NCI-H526 (cell line): ENCODE measurements at places on chromosomes 11 and 22.

- no peak for DNase-seq
Measured at GRCh38 chr11:117219995-117220394, 11.9 kb downstream of the PCSK7 start.

- peak; percentile 26 for DNase-seq
Measured at GRCh38 chr11:1231396-1232020, 8.6 kb downstream of the MUC5B start.

DNA sequence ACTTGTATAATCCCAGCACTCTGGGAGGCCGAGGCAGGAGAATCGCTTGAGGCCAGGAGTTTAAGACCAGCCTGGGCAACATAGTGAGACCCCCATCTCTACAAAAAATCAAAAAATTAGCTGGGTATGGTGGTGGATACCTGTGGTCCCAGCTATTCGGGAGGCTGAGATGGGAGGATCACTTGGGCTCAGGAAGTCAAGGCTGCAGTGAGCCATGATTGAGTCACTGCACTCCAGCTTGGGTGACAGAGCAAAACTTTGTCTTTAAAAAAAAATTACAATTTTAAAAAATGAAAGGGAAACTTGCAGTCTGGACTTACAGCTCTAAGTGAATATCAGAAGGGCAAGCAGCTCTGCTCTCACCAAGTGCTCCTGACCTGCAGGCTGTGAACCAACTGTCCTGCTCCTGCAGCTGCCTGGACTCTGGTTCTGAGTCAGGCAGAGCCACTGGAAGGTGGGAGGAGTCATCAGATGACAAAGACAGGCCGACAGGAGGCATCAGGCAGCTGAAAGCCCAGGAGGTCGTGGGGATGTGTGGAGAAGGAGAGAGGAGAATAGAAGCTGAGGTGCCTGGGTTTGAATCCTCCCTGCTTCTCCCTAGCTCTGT, 9.6 kb downstream of the SMTNL1 start:
- DNase-seq, result no peak

DNA sequence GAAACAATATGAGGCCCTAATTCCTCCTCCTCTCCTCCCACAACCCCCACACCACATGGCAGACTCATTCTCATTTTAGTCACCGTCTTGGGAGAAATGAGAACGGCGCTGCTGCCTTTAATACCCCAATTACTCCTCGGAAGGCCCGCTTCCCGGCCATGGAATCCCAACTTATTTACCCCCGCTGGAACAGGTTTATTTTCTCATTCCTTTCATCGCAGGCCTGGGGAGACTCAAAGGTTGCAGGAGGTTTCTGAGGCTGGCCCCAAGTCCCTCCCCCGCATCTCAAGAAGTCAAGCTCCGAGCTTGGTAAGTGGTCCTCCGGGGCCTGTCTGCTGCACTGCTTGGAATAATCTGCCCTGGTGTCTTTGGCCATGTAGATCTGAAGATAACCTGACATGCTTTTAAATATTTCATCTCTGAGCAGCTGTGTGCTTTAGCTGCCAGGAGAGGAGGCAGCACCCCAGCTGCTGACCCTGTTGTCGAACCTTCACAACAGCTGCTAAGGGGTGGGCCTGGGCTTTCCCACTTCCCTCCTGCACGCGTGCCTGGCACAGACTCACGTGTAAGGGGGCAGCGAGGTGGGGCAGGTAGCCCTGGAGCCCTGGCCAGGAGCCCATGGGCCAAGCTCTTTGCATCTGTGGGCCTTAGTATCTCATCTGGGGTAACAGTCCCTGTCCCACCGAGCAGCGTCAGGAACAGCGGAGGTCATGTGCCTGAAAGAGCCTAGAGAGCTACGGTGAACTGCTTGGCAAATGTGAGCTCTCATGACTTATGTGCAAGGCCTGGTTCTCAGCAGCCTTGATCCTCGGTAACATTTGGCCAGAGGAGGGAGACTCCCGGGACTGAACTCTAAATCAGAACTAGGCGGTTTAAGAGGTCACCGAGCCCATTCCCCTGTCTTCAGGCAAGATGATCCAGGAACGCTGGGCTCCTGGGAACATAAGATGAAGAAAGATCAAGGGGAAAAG, 164.6 kb downstream of the ST3GAL4 start:
- DNase-seq, result no peak

GRCh38 chr22:22351366-22351765, 106.8 kb downstream of the VPREB1 start:
- no peak for DNase-seq

- DNase-seq, result no peak
Measured at GRCh38 chr11:8828580-8829361, 82.2 kb upstream of the AKIP1 start.

GRCh38 chr11:118896921-118897591, 13.4 kb downstream of the CXCR5 start:
- DNase-seq, result no peak
